ENCODE measurements at places on chromosomes 3 and 15. TPM values are rescaled to one million over a fixed set of nuclear protein-coding genes. Genes with fewer than 3 reads are reported as not detected.

LRRIQ4 gene
- total RNA-seq: not detected

RASGRP1 gene
- total RNA-seq: 1.1 TPM

PARP15 gene
- 2.9 TPM for total RNA-seq

LMAN1L gene
- total RNA-seq: not detected

ADAMTSL3 gene
- 5.8 TPM for total RNA-seq

UBL7 gene
- total RNA-seq: 32.4 TPM

HCLS1 gene
- 82.1 TPM for total RNA-seq

TMEM207 gene
- total RNA-seq: not detected

ADGRG7 gene
- not detected for total RNA-seq

CP gene
- total RNA-seq: 17.5 TPM

SPATA12 gene
- total RNA-seq: not detected

MUC4 gene
- total RNA-seq: not detected

MESP2 gene
- 0.96 TPM for total RNA-seq

P2RY12 gene
- total RNA-seq: 5.7 TPM
